ENCODE measurements at places on chromosomes 2 and 18.
A peak's percentile ranks its signal among the peaks of the same experiment; 100 is the strongest.

DNA sequence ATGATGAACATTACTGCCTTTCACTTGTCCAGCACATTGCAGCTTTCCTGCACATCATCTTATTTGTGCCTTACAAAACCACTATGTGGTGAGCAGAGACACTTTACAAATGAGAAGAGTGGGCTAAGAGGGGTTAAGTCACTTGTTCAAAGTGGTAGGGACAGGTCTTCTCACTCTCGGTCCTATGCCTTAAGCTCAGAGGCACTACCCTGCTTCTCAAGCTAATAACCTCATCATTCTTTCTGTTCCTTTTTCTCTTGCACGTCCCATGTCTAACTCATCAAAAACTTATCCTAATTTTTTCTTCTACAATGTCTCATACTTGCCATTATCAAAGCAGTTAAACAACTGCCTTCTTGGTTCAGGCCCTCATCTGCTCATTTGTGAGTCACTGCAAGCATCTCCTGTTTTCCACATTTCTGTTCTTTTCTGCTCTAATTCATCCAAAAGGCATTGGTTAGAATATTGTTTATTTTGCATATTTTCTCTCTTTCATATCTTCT is 21.9 kb upstream of the NCOA1 start:
- no peaks in the 10 kb centered on the region for H3K27me3 ChIP-seq
- no peak overlapping the region for H3K27ac ChIP-seq
- no peak for DNase-seq

GRCh38 chr2:38037325-38037724 is 38.6 kb downstream of the CYP1B1 start:
- no peaks in the 10 kb centered on the region for H3K27me3 ChIP-seq
- no peak for DNase-seq
- peak overlapping the region; percentile 37 for H3K4me3 ChIP-seq
- no peaks in the 10 kb centered on the region for H3K36me3 ChIP-seq
- peak overlapping the region; percentile 86 for H3K27ac ChIP-seq

DNA sequence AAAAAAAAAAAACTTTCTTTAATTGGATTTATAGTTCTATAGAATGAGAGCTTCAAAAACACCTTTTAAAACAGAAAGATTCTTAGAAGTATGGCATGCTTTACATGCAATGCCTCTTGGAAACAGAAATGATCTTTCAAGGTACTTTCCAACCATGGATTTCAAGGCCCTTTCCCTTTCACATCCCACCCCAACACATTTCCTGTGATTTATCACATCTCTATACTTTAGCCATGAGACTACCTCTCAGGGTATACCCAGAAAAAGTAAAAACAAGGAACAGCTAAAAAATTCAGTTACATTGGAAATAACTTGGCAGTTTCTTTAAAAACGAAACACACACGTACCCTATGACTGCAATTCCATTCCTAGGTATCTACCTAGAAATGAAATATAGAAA is 15.2 kb downstream of the RNU4ATAC start:
- H3K4me3 ChIP-seq, result no peak overlapping the region
- no peak overlapping the region for H3K27ac ChIP-seq

DNA sequence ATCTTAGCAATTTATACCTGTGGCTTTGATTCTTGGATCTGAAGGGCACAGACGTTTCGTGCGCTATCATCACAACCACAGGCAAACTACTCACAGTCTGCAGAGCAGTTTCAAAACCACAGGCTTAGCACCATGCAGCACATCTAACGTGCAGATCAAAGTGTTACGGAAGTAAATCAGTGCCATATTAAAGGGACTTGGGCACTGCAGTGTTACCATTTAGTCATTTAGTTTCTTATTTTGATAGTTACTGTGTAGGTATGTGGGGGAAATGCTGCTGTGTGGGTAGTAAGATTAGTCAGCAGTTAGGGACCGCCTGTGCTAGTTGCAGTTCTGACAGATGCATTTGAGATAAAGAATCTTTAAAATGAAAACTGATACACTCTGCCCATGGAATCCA is 384.0 kb downstream of the NBAS start:
- H3K36me3 ChIP-seq, result no peaks in the 10 kb centered on the region
- DNase-seq, result peak; percentile 25
- no peaks in the 10 kb centered on the region for H3K27me3 ChIP-seq
- no peaks in the 10 kb centered on the region for H3K4me1 ChIP-seq
- H3K4me3 ChIP-seq, result no peak overlapping the region

- no peaks in the 10 kb centered on the region for H3K27me3 ChIP-seq
- no peaks in the 10 kb centered on the region for H3K36me3 ChIP-seq
- no peak overlapping the region for H3K4me3 ChIP-seq
- peaks cover 16% of the 10 kb centered on the region for H3K4me1 ChIP-seq
- no peak overlapping the region for H3K27ac ChIP-seq
These were observed 85.8 kb downstream of the BABAM2 start for GRCh38 chr2:27976308-27976707.

DNA sequence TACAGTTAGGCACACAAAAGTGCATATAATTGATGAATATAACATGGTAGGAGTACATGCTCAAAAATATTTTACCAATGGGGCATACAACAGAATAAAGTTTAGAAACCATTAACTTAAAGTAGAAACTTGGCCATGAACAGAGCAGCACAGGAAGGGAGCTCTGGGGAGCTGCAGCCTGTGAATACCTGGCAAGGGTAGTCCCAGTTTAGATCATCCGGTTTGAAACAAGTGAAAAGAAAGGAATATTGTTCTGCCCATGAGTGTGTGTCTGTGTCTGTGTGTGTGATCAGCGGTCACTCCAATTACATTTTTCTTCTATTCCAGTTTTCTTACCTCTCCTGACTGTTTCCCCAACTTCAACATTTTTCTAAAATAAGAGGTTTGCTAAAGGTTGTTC is 233.0 kb downstream of the ALK start:
- H3K27me3 ChIP-seq, result no peaks in the 10 kb centered on the region
- peak; percentile 18 for DNase-seq
- no peaks in the 10 kb centered on the region for H3K4me1 ChIP-seq
- no peak overlapping the region for H3K4me3 ChIP-seq

DNA sequence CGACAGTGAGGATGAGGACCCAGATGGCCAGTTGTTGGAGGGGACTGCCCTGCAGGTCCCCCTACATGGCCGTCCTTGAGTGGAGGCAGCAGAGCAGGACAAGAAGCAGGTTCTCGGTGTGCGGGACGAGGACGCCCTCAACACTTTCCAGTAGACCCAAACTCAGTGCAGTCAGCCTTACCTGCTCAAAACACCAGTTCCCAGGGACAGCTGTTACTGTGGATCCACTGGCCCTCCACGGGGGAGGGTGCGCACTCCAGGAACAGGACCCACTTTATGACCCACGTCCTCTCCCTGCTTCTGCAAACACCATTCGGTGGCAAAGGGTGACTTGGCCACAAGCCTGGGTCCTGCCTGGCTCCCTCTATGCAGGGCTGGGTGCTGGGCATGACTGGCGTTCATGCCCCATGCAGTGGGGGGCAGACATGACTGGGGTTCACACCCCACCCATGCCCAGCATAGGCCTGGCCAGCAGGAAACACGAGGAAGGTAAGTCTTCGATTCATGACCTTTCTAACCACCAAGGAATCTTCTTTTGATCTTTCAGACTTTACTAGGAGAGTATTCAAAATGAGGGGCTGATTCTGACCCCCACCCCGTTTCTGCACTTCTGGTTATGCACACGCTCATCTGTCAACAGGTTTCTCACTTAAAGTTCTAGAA is 233.7 kb downstream of the HDAC4 start:
- H3K27ac ChIP-seq, result no peak overlapping the region
- H3K4me3 ChIP-seq, result no peak overlapping the region
- no peaks in the 10 kb centered on the region for H3K27me3 ChIP-seq
- H3K36me3 ChIP-seq, result peaks cover 22% of the 10 kb centered on the region
- H3K4me1 ChIP-seq, result no peaks in the 10 kb centered on the region
- no peak for DNase-seq

GRCh38 chr2:77604953-77605929 is 83.1 kb upstream of the LRRTM4 start:
- no peaks in the 10 kb centered on the region for H3K27me3 ChIP-seq
- no peaks in the 10 kb centered on the region for H3K4me1 ChIP-seq
- H3K4me3 ChIP-seq, result no peak overlapping the region
- no peak overlapping the region for H3K27ac ChIP-seq

- no peaks in the 10 kb centered on the region for H3K36me3 ChIP-seq
- no peaks in the 10 kb centered on the region for H3K4me1 ChIP-seq
- no peaks in the 10 kb centered on the region for H3K27me3 ChIP-seq
- DNase-seq, result no peak
- H3K27ac ChIP-seq, result no peak overlapping the region
These were observed 75.7 kb downstream of the TTC21B start for GRCh38 chr2:165877565-165878550.

DNA sequence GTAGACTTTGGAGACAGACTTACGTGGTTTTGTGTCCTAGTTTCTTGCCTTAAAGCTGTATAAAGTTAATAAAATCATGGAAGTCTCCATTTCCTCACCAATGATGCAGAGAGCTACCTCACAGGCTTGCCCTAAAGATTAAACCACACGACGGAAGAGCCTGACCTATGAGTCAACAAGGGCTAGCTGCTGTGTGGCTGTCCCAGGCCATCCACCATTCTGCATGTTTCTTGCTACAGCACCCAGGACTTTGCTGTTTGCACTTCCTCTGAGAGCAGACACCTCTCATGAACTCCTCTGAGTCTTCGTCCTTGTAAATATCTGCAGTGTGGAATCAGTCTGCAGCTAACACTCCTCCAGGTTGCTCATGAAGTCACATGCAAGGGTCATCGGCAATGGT is 160.0 kb upstream of the TRIB2 start:
- no peak for DNase-seq
- H3K4me3 ChIP-seq, result no peak overlapping the region
- peaks cover 20% of the 10 kb centered on the region for H3K4me1 ChIP-seq
- H3K27me3 ChIP-seq, result no peaks in the 10 kb centered on the region

- H3K36me3 ChIP-seq, result no peaks in the 10 kb centered on the region
- H3K27me3 ChIP-seq, result no peaks in the 10 kb centered on the region
- no peaks in the 10 kb centered on the region for H3K4me1 ChIP-seq
- no peak overlapping the region for H3K4me3 ChIP-seq
- H3K27ac ChIP-seq, result no peak overlapping the region
These were observed 134.5 kb downstream of the FBXO15 start for GRCh38 chr18:74012954-74013630.

DNA sequence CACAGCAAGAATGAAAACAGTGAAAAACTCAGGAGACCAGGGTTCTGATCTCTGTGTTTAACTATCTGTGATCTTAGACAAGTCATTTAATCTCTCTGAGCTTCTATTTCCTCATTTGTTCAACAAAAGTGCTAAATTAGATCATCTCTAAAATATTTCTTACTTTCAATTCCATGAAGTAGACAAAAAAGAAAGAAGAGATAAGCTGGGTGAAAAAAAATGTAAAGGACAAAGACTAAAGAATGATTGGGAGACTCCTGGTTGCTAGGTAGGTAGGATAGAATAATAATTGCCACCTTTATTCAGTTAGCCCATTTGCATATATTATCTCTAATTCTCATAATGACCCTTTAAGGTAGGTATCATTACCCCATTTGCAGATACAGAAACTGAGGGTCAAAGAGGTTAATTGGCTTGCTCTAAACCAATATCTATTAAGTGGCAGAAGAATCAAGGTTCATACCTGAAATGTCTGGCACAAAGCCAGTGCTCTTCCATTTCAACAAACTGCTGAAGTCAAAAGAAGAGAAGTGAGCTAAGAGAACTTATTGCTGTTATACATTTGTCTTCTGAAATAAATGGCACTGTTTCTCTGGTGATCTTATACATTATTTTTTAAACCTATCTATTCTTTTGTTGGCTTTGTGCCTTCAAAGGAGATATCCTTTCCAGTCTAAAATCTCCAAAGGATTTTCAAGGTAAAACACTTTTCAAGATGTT is 141.7 kb downstream of the OTX1 start:
- DNase-seq, result no peak
- no peak overlapping the region for H3K27ac ChIP-seq
- H3K4me1 ChIP-seq, result no peaks in the 10 kb centered on the region
- H3K36me3 ChIP-seq, result no peaks in the 10 kb centered on the region
- H3K27me3 ChIP-seq, result no peaks in the 10 kb centered on the region

Data from vagina (tissue), 2 donors.